Activated CD4-positive, CD25-positive, alpha-beta regulatory T cell (primary cell): ENCODE measurements at places on chromosomes 4 and X.

DNA sequence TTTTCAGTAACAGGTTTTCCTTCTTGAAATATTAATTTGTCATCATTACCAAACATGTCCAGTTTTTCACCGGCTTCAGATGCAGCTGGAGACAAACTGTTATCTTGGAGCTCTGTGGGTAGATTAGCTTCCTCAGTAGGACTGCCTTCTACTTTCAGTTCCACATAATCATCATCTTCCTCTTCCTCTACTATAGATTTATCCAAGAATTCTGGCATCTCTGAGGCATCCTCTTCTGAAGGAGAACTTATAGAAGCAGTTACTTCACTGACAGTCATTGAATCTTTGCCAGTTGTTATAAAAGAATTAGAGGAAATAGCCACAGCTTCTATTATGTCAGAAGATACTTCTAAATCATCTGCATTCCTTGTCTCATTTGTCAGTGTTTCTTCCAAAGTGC, 162.9 kb downstream of the LRBA start:
- no peak for DNase-seq

DNA sequence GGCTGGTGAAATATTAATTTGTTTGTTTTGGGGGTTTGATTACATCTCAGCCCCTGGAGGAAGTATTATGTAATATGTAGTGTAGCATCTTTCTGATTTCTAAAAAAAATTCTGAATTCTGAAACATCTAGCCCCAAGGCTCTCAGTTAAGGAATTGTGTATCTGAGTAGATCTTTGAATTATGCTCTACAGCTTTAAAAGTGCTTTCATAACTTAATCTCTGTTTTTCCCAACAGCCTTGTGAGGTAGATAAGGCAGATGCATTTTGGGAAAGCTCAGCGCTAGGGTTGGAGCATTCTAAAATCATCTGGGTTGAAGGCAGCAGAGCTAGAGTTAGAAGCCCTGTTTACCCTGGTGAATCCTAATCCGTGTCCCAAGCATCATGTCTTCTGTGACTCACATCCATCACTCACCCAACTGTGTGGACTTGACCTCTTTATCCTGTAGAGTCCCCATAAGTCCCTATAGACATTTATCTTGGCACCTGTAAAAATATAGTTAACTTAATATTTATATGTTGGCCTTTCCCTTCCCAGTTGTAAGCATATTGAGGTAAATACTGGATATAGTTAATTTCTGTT, 49.8 kb downstream of the FNIP2 start:
- DNase-seq, result no peak

DNA sequence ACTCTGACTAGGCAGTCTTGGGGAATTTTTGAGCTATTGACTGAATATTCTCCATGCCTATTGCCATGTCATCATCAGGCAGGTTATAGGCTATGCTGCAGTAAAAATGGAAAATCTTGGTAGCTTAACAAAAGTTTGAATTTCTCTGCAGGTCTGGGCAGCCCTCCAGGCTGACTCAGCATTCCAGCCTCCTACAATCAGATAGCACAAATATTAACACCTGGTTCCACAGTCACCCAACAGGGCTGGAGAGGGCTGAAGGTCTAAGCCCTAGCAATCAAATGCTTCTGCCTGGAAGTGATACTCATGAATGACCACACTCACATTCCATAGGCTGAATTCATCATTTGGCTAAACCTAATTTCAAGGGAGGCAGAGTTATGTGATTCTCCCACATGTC, 9.6 kb upstream of the PPP3CA start:
- DNase-seq, result no peak

DNA sequence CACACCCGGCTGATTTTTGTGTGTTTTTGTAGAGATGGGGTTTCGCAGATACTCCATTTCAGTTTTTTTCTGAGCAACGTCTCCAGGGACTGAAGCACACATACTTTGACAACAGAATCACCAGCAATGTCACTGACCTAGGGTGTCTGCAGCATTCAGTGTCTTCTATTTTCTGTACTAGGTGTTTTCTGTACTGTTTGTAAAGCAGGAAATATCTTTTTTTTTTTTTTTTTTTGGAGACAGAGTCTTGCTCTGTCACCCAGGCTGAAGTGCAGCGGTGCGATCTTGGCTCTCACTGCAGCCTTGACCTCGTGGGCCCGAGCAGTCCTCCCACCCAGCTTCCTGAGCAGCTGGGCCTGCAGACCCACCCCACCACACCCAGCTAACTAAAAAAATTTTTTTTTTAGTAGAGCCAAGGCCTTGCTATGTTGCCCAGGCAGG, 8.9 kb downstream of the ADD1 start:
- DNase-seq, result no peak

- DNase-seq, result no peak
These were observed 12.7 kb upstream of the PAQR3 start for GRCh38 chr4:78951862-78952472.

DNA sequence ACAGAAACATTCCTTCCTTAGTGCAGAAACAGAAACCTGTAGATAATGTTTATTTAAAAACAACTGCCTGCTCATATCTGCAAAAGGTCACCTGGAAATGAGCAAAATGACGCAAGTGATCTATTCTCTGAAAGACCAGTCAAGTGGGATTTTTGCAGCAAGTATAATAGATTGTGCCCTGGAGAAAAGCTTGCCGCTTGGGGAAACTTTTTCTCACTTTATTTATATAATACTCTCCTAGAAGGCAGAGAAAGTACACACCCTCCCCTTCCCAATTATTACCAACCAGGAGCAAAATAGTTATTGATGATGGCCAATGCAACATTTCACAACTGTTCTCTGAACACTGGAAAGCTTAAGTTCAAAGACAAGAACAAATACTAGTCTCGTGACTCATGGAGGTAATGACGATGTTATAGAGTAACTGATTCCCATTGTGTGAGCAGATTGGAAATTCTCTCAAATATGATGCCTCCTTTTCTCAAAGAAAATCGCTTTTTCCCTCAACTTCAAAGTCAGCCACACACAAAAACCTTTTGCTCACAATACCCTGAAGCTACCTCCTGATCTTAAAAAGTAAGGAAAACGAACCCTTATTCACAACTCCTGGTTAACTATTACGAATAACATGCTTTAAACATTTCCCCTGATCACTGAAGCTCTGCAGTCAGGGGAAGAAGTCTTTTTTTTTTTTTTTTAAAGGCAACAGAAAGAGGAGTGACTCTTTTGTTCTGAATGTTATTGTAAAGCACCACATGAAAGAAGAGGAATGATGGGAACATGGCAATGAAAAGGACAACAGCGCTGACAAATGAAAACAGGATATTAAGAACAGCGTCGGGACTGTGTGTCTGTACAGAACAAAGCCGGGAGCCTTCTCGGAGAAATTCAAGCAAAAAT, 41.0 kb downstream of the MID1 start:
- no peak for DNase-seq

- DNase-seq, result no peak
These were observed 95.5 kb downstream of the EIF4E start for GRCh38 chr4:98833384-98833783.

- DNase-seq, result no peak
These were observed 62.8 kb downstream of the FAM9B start for GRCh38 chrX:8971116-8971515.

- DNase-seq, result no peak
These were observed 29.0 kb downstream of the OPRPN start for GRCh38 chr4:70426789-70427188.

- no peak for DNase-seq
These were observed 26.1 kb downstream of the ARHGEF6 start for GRCh38 chrX:136754651-136755050.

- DNase-seq, result no peak
These were observed 12.0 kb upstream of the TRIM61 start for GRCh38 chr4:164989471-164989870.

DNA sequence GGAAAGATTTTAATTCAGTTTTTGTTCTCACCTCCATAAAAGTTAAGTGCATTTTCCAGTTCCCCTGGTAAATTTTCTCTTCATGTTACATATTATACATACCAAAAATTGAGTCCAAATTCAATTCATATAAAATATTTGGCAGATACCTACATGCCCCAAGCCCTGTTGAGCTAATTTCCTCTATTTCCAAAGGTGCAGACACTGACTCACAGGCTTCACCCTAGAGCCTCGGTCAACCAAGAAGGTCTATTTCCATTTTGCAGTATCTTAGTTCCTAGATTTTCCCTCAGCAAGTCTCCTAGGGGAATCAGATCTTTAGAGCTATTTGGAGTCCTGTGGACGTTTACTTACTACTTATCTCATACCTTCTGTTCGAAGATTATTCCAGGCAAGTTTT, 174.4 kb downstream of the TSPAN5 start:
- DNase-seq, result no peak

DNA sequence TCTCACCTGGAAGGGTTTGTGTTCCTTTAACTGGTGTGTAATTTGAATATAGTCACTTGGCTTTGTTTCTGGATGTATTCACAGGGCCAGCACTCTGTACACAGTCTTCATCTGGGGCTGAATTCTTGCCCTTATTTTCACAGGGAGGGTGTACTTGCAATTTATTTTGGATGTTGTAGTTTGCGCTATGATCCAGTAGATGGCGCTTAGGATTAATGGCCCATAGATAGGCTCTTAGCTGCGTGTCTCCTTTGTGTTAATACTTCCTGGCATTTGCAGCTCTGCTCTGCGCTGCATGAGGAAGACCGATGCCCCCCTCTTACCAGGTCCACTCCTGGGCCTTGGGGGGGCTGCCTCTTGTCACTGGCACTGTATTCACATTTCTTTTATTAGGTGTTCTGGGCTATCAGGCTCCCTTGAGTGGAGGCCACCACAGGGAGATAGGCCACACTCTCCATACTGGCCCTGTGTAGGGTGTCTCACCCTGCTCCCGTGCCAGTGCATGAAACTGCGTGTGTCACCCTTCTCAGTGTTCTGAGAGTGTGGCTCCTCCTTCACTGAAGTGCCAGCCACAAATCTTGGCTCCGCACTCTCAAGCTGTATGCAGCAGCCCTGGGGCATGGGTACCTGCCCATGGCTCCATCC, 562.2 kb downstream of the ZIC3 start:
- DNase-seq, result no peak

DNA sequence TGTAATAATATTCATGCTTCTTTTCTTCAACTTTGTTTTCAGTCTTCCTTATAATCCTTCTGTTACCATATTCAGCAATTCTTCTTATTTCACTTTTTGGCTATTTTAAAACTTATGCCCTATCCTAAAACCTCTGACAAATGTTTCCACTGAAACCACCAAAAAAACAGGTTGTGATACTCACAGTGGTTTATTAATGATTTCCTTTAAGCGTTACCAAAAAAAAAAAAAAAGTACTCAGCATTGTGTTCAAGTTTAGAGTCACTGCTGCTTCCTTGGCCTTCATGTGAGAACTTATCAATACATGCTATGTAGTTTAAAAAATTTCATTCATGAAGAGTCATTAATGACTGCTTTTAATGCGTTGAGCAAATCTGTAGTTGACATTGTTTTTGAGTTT, 35.4 kb upstream of the UGT2A3 start:
- no peak for DNase-seq

- DNase-seq, result no peak
These were observed 176.3 kb upstream of the SLIT2 start for GRCh38 chr4:20075248-20075871.

GRCh38 chr4:157271166-157271869, 50.8 kb downstream of the GRIA2 start:
- DNase-seq, result no peak
